Activated CD8-positive, alpha-beta memory T cell treated with anti-CD3 and anti-CD28 coated beads for 1 hour (primary cell): ENCODE measurements at places on chromosomes 16 and 17.

- no peak for DNase-seq
Measured at GRCh38 chr16:27800817-27801216, 250.9 kb downstream of the KATNIP start.

- no peak for DNase-seq
Measured at GRCh38 chr16:52497067-52497816, 49.7 kb downstream of the TOX3 start.

DNA sequence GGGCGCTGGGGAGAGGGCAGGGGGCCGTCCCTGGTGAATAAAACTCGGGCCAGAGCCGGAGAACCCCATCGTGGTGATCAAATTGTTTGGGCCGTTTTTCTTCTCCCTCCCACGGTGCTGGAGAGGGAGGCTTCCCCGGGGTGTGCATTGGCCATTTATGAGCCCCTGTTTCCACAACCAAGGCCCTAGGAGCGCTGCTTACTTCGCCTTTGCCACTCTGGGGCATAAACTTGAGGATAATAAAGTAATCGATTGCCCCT, 544 bp downstream of the CCP110 start:
- no peak for DNase-seq

DNA sequence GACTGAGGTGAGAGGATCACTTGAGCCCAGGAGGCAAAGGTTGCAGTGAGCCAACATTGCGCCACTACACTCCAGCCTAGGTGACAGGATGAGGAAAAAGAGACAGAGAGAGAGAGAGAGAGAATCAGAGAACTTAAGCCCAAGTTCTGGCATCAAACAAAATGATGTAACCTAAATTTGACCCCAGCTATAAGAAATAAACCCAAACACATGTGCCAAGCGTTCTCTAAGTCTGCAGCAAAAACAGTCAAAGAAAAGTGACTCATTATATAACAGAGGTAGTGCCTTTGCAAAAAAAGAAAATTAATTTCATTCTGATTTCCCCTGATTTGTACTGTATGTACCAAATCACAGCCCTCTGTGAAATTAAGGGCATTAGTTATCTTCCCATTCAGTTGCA, 89.5 kb downstream of the CDH11 start:
- DNase-seq, result no peak

GRCh38 chr16:67563708-67564468, 1.6 kb downstream of the CTCF start:
- no peak for DNase-seq

DNA sequence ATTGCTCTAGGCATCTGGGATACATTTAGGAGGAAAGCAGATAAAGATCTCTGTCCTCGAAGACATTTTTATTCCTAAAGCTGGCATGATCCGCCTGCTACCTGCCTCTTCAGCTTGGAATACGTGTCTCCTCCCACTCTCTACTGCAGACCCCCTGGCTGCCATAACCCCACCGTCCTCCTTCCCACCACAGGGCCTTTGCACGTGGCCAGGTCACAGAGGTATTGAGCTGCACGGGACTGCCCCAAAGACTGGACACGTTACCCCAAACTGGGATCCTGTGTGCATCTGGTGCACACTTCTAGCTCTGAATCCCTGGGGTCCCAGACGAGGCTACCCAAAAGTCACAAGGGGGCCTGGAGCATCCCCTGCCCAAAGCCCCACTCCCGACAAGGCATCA, 351.2 kb upstream of the EEF2KMT start:
- no peak for DNase-seq

DNA sequence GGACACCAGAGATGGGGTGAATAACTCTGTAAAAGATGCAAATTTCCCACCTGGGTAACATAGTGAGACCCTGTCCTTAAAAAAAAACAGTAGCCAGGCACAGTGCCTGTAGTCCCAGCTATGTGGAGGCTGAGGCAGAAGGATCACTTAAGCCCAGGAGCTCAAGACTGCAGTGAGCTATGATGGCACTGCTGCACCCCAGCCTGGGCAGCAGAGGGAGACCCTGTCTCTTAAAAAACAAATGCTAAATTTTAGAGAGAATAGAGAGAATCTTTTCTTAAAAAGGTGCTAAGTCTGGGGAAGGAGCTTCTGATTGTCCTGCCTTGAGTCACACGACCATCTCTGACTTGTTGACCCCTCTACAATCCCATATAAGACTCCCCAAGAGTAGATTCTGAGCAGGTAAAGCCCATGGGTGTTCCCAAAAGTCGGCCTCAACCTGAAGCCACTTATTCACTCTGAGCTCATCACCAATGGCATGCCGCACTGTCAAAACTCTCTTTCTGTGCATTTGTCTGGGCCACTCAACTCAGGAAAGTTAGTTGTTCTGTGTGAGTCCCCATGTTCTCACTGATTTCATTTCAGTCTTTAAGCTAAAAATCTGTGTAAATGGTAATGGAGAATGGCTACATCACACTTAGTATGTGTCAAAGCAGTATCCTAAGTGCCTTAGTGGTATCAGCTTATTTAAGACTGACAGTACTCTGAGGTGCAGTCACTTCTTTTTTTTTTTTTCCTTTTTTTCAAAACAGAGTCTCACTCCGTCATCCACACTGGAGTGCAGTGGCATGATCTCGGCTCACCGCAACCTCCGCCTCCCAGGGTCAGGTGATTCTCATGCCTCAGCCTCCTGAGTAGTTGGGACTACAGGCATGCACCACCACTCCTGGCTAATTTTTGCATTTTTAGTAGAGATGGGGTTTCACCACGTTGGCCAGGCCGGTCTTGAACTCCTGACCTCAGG, 41.6 kb downstream of the PRKCB start:
- no peak for DNase-seq

DNA sequence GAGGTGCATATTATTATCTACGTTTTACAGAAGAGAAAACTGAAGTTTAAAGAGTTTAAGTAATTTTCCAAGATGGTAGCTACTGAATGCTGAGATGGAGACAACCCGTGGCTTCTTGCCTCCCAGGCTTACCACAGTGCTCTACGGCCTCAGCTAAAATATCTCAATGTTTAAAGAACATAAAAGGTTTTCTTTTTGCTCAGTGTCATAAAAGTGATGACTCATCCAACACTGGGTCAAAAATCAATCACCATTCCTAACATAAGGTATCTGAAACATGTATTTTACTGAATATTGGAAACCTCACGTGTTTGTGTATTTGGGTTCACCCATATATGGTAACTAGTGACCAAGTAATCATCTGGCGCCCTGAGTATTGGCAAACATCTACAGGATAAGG, 18.4 kb downstream of the ABCA9 start:
- DNase-seq, result no peak

DNA sequence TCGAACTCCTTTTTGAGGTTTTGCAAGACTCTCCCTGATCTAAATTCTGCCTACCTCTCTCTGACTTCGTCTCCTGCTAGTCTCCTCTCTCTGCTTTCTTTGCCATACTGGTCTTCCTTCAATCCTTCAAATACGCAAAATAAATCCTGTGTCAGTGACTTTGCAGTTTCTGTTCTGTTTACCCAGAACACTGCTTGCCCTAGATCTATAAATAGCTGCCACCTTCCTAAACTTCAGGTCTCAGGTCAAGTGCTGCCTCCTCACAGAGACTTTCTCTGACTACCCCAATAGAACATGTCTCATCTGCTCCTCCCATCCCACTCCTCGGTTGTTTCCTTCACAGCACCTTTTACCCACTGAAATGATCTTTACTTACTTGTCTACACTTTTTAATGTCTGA, 78.9 kb downstream of the TRIM37 start:
- no peak for DNase-seq

- no peak for DNase-seq
Measured at GRCh38 chr16:81279392-81279791, 35.4 kb upstream of the GAN start.

DNA sequence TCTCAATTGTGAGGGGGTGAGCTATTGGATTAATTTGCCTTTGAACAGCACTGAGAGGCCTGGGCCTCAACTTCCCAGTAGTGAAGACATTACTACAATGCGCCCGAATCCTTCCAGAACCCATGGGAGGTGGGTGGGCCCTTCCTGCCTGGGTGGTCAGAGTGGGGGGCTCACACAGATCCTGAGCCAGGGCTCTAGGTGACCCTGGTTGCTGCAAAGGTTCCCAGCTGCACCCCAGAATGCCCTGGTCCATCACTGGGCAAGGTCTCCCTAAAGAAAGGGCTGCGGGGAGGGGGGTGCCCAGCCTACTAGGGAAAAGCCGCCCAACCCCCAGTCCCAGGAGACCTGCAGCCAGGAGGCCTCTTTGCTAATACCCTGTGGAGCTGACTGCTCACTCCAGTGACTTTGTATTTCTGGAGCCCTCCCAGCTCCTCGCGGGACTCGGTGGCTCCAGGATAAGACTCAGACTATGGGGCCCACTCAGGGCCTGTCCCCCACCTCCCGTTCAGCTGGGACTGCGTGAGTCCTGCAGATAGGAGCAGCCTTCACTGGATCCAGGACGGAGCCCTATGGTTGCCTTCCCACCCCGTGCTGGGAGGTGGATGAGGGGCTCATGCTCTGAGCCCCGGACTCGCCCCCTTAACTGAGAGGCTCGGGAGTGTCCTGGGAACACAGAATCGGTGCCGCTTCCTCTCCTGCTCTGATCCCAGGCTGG, 40.2 kb downstream of the SLC7A5 start:
- no peak for DNase-seq

DNA sequence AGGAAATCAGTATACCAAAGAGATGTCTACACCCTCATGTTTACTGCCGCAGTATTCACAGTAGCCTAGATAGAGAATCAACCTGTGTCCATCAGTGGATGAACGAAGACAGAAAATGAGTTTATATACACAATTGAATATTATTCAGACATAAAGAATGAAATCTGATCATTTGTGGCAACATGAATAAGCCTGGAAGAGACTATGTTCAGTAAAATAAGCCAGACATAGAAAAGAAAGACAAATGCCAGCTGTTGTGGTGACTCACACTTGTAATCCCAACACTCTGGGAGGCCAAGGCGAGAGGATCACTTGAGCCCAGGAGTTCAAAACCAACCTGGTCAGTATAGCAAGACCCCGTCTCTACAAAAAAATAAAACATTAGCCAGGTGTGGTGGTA, 16.1 kb downstream of the NUDT16L1 start:
- no peak for DNase-seq

GRCh38 chr16:81040842-81041241, 5.2 kb downstream of the ATMIN start:
- DNase-seq, result no peak

DNA sequence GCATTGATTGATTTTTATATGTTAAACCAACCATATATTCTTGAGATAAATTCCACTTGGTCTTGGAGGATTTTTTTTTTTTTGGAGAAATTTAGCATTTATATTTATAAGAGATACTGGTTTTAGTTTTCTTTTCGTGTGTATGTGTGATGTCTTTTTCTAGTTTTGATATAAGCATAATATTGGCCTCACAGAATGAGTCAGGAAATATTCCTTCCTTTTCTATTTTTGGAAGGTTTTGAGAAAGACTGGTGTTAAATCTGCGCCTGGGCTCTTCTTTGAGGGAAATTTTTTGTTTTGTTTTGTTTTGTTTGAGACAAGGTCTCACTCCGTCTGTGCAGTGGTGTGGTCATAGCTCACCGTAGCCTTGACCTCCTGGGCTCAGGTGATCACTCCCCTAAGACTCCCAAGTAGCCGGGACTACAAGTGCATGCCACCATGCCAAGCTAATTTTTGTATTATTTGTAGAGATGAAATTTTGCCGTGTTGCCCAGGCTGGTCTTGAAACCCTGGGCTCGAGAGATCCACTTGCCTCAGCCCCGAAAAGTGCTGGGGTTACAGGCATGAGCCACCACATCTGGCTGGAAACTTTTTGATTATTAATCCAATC, 28.8 kb upstream of the CCL22 start:
- no peak for DNase-seq

- no peak for DNase-seq
Measured at GRCh38 chr17:83032781-83033180, 46.6 kb upstream of the METRNL start.

DNA sequence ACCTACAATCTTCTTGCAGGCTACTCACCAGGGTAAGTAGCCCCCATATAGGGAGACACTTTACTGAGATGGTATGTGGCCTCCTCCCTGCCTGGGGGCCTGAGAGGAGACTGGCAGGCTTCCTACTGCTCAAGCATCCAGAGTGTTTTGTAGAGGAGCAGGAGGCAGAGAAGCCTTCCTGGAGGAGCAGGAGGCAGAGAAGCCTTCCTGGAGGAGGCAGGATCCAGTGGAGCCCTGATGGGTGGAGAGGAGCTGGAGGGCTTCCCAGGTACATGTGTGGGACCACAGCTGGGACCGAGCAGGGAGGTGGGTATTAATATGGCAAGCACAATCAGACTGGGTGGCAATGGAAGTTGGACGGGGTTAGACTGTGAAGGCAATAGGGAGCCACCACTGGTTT, 2.1 kb upstream of the ADGRG5 start:
- DNase-seq, result no peak

DNA sequence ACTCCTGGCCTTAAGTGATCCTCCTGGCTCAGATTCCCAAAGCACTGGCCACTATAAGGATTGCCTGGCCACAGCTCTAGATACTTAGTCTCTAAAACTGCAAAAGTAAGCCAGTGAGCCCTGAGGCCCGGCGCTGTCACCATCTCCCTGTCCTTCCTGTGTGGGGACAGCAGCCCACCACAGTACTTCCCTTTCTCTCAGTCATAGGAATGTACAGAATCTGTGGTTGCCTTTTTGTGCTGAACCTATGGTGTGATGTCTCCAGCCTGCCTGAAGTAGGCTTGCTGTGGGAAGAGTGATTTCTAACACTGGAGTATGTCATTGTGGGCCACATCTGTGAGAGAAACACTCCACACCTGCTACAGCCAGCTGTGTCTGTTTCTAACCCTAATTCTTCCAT, 24.7 kb downstream of the NTAN1 start:
- DNase-seq, result no peak

DNA sequence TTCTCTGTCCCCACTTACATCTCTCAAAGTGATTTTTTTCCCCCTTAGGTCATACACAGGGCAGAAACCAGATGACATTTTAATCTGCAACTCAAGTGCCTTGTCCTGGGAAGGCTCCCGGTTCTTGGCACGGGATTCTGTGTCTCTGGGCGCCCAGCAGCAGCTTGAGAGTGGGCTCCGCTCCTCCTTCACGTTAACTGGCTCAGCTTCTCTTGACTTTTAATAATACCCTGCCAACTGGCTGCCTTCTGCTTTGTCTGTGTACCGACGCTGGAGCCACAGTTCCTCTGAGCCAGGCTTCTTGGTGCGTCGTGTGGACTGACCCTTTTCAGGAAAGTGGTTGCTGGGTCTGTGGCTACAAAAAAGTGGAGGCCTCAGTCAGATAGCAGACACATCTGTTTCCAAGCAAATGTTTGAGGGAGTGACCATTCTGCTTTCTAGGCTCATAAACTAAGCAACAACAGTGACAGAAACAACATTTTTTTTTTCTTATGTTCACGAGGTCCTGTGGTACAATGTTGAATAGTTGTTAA, 64.9 kb downstream of the IRF8 start:
- DNase-seq, result no peak

GRCh38 chr17:61431594-61432311, 20.5 kb upstream of the TBX4 start:
- DNase-seq, result no peak
